ENCODE measurements at places on chromosomes 12 and 14.

GRCh38 chr12:130236446-130236845 is 74.2 kb downstream of the FZD10 start:
- DNase-seq = no peak

DNA sequence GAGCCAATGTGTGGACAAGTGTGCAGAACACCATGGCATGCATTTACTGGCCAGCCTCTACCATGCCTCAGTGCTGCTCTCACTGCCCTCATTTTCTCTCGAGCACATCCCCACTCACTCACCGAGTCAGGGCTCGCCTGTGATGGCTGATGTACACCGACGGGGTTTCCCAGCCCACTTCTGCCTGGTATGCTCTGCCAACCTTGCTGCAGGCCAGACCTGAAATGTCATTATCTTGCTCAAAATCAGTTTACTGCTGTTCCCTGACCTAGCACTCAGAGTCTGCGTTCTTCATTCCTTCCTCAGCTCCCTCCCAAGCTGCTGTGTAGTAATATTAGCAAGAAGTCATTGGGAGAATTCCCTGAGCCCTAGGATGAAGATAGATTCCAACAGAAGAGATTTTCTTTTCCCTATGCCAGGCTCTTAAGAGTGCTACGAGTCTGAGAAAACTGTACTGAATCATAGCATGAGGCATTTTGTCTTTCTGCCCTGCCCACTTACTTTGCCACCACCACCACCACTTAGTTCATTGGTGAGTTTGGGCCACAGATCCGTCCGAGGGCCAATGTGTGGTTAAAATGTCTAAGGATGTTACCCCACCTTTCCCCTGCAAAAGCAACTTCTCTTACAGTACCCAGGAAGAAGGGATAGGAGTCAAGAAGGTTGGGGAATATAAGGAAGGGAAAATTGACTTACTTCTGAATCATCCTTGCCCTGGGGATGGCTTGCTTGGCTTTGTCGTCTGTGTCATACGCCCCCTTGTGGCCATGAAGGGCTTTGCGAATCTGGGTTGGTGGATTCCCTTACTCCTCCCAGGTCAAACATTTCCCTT is 51.0 kb downstream of the BMAL2 start:
- DNase-seq = peak; percentile 85

DNA sequence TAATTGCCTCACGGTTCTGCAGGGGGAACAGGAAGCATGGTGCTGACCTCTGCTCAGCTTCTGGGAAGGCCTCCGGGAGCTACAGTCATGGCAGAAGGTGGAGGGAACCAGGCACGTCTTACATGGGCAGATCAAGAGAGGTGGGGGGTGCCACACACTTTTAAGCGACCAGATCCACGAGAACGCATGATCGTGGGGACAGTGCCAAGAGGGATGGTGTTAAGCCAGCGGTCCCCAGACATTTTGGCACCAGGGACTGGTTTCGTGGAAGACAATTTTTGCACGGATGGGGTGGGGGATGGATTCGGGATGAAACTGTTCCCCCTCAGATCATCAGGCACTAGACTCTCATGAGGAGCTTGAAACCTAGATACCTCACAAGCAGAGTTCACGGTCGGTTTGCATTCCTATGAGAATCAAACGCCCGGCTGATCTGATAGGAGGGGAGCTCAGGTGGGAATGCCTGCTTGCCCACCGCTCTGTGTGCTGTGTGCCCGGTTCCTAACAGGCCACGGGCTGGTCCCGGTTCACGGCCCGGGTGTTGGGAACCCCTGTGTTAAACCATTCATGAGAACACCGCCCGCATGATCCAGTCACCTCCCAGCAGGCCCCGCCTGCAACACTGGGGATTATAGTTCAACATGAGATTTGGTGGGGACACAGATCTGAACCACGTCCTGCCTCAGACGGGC is 96.9 kb downstream of the ADGRD1 start:
- no peak for DNase-seq

DNA sequence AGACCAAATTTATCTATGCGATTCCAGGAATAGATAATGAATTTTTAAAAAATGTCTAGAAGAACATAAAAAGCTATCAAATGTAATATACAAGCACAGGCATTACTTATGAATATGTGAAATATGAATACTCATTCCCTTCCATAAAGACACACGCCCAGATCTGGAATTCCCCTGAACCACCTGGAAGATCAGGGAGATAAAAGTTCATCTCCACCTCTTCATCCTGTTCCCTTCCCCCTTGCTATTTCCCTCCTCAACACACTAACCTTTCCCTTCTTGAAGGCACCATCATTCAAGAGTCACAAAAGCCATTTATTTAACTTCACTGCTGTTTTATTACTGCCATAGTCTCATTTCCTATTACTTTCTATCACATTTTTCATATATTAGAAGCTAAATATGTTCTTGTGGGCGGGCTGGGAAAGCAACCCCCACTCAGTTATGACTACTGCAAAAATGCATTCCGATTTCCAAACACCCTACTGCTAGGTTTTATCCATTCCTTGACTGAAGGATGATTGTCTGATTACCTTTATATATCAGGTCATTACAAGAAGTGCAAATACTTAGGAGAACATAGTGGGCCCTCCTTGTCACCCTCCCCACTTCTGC is 16.1 kb downstream of the FGD6 start:
- no peak for DNase-seq

DNA sequence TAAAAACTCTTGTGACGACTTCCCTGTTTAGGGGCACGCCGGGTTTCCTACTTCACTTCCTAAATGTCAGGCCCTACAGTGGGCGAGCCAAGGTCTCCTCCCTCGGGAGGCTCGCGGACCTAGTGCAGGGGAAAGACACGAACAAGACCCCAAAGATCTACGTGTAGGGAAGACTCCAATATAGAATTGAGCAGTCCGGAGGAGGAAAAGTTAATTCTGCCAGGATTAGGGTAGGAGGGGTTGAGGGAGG is 564 bp downstream of the ATXN3 start:
- DNase-seq = peak; percentile 23

- DNase-seq = peak; percentile 98
Observed at GRCh38 chr12:949453-950191, at the start of gene RAD52. TSS of gene RAD52 (minus strand) at chr12:949694. CDS start at chr12:933058, 16,636 bp downstream.

GRCh38 chr12:105850103-105850968 is 288.4 kb downstream of the NUAK1 start:
- DNase-seq = no peak

DNA sequence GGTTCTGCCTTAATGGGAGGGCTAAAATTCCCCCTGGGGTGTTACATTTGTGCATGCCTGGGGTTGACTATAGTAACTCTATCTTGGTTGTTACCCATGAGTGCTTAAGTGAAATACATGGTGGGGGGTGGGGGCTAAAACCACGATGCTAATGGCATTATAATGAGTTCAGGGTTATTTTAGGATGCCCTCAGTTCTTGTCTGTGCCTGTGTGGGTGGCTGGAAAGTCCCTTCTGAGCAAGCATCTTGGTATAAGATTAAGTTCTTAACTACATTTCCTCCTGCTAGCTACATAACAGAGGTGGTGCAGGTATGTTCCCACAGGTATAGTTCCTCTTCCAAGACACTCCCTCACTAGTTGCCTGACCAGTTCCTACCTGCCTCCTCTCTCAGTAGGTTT is 822.3 kb downstream of the LRFN5 start:
- DNase-seq = no peak

- DNase-seq = no peak
Observed at GRCh38 chr12:6310771-6311610, 509 bp downstream of the PLEKHG6 start.

DNA sequence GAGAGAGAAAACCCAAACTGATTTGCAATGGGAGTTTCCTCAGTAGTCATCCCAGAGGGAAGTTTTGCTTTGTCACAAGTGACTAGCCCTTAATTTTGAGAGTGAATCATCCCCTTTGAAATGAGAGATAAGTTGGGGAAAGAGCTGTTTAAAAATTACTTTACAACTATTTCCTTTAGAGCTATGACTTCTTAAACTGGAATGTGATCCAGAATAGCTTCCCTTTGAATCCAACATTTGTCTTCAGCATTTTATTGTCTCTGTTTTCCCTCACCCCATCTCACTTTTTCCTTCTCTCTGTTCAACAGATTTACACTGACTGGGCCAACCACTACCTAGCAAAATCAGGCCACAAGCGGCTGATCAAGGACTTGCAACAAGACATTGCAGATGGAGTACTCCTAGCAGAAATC is 109.3 kb downstream of the NAV3 start:
- peak; percentile 34 for DNase-seq

- DNase-seq = no peak
Observed at GRCh38 chr12:51921017-51921725, 13.9 kb downstream of the ACVRL1 start.

GRCh38 chr14:68548194-68549076 is 244.4 kb downstream of the ZFP36L1 start:
- DNase-seq = peak; percentile 89

DNA sequence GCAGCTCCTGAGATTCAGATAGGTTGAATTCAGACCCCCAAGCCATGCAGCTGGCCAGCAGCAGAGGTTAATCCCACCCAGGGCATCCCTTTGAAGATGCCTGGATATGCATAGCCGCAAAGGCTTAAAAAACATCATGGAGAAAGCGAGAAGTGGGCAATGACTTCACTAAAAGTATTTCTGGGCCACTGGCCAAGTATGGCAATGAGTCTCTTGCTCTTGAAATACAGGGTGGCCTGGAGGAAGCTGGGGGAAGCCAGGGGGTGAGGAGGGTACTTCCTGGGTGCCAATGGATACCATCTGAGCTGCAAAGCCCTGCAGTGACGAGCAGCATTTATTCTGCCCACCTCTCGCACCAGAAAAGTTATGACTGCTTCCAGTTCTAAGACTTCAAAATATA is 539.3 kb upstream of the TBX3 start:
- peak; percentile 55 for DNase-seq

GRCh38 chr12:94641283-94641682 is 9.1 kb downstream of the TMCC3 start:
- no peak for DNase-seq

DNA sequence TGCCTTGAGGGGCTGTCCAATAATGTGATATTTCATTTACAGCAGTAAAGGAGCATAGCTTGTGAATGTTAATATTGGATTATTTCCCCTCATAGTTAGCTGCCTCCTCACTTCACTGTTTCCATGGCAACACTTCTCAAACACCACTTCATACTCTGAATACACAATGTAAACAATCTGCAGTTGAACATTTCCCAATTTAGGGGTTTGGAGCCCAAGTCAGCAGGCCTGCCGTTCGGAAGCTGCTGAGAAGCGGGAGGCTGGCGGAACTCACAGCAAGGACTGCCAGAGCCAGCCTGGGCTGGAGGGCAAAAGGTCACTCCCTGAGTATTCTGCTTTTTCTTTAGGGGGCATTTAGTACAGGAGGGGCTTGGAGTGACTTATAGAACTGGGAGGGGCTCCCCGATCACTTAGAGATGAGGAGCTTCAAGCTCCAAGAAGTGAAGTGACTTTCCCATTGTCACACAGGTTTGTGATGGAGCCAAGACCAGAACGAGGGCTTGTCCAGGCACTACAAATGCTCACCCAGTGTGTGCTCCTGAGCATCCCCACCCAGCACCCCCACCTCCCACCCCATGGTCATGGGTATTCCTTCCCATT is 12.1 kb upstream of the SLC24A4 start:
- DNase-seq = no peak

DNA sequence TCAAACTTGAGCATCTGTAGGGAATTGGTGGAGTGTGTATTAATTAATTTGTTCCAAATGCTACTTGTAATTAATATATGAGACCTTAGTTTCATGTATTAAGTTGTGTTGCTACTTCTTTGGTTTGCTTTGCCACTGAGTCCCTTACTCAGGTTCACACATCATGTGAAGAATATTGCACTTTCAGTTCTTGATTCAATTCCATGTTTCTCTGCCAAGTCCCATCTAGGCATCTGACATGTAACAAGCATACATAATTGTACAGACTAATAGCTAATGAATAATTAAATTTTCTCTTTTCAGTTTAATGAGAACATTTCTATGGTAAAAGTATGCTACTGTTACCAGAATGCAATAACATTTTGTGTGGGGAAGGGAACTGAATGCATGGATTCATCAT is 640.0 kb downstream of the TMTC2 start:
- no peak for DNase-seq

DNA sequence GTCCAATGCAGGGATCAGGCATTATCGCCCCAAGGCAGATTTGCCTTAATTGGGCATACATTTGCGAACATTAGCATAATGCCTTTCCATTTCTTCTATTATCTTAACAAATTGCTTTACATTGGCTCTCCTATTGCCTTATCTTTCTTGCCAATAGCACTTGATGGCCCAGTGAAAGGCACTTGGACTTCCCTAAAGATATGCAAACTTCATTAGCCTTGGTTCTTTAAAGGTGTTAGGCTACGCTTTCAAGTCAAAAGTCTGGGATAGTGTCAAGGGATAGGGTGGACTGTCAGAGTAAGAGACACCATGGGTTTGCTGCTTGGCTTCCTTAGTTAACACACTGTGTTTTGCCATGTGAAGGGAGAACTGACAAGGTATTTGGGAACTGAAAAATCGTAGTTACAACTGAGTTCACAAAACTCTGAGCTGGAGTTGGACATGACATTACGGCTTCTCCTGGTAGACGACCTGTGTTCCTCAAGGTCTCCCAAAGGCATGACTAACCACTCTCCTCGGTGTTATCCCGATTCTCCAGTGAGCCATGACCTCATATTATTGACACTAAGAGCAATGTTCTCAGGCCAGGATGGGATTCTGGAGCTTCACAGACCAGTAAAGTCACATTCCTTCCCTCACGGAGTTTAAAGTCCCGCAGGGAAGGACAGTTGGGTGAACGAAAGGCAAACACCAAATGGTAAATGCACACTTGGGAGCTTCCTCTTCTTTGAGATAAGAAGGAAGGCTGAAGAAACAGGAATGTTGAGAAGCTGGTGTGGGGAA is 65.2 kb downstream of the TBC1D30 start:
- no peak for DNase-seq

DNA sequence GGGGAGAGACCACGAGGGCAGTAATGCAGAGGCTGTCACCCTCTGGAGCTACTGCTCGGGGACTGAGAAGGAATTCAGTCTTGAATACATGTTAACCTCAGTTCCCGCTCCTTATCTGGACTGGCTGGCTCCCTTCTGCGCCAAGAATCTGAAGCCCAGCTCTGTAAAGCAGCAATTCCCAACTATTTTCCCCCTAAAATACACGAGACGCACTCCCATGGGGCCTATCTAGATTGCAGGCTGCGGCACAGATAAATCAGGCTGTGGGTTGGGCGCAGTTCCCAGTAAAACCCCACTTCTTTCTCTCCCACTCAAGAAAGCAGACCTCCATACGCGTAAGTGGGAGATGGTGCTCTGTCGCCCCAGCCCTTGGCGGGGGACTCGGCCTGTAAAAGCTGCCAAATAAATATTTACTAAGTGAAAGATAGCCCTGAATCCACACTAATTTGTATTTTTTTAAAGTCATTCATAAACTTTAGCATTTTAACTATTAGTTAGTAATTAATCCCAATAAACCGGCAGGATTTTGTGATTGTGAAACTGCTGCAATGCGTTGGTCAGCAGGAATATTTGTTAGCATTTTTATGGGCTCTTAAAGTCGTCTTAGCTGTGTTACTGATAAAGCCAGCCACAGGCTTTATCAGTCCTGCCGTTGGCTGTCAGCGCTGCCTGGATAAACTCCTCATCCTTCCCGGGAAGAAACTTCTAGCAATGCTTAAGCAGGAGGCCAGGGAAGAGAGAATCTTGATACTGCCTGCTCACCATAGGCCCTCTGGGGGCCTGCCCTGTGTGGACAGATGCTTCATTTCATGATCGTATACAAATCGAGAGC is 17.8 kb downstream of the FBXL14 start:
- no peak for DNase-seq
